ENCODE measurements at places on chromosomes 7 and 10. TPM values are rescaled to one million over a fixed set of nuclear protein-coding genes. Genes with fewer than 3 reads are reported as not detected.
A peak's percentile ranks its signal among the peaks of the same experiment; 100 is the strongest.

GRCh38 chr7:36969376-36969775, 245.1 kb upstream of the AOAH start:
- no peak for DNase-seq

GRCh38 chr10:124053971-124054370, 39.4 kb downstream of the CHST15 start:
- no peak for DNase-seq

DNA sequence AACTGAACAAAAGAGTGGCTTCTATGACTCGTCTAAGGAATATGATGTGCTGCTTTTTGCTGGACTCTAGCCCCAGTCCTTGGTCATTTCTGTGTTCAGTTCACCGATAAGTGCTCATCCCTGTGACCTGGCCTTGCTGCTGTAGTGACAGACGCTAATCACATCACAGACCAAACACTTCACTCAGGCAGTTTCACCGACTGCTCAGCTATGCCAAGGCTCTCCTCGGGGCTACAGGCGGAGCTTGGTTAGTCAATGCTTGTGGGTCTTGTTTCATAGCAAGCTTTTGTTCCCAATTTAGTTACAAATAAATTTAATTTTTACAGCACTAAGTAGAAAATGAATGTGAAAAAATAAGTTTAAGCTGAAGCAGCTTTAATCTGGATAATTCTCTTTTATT, 190.8 kb upstream of the PRKCQ start:
- no peak for DNase-seq

GRCh38 chr7:37491919-37492694, 43.4 kb upstream of the ELMO1 start:
- no peak for DNase-seq

- DNase-seq = no peak
These were observed 64.4 kb downstream of the ITGB8 start for GRCh38 chr7:20395104-20395503.

GDF10 gene
- not detected for total RNA-seq

SHH gene
- not detected for total RNA-seq

DNA sequence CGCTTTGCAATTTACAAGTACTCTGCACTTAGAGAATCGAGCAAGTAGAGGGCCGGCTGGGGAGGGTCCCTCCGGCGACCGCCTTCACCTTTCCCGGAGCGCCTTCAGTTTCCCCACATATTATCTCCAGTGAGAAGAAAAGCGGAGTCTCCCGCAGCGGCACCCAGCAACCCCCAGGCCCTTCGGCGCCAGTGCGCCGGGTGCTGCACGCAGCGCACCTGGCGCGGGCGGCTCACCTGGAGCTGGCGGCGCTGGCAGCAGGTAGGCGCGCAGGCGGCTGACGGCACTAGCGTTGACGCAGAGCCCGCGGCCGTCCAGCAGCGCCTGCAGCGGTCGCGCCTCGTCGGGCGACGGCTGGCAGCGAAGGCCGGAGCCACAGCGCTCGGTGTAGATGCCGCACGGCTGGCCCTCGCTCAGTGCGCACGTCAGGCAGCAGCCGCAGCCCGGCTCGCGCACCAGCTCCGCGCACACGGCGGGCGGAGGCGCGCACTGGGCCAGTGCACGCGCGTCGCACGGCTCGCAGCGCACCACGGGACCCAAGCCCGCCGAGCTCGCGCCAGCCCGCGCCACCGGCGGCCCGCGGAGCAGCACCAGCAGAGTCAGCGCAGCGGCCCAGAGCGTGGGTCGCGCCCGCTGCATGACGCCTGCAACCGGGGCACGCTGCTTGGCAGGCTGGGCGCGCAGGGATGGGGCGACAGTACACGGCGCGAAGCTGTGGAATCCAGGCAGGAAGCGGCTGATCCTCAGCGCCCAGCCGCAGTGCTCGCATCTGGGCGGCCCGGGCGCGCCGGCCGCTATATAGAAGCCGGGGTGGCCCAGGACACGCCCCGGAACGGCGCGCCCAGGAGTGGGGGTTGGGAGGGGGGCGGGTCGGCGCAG, at the start of gene IGFBP3:
Gene IGFBP3, minus strand, starts transcription at position 771 of the 879 bp plus-strand sequence. Its CDS starts 132 bp downstream, at position 639.
- DNase-seq = peak; percentile 56

- DNase-seq = no peak
These were observed 123.8 kb downstream of the TEX36 start for GRCh38 chr10:125559210-125559609.

PDE1C gene
- total RNA-seq = 8.0 TPM

DNA sequence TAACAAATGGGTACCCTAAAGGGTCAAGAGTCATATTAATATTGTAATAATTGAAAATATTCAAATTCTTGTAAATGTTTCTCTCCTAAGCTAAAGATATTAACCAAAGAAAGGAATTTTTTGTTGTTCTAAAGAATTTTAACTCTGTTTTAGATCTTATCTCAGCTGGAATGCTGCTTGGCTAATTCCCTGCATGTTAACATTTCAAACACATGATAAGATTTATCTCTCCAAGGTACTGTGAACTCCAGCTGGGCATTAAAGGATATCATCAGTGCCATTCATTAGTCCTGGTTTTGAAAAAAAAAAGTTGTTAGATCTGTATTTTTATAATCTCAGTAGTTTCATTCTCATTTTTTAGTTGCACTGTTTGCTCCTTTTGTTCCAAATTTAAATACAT, 76.9 kb downstream of the MAPK8 start:
- DNase-seq = no peak

- DNase-seq = no peak
These were observed 2.0 kb upstream of the NFKB2 start for GRCh38 chr10:102393411-102394078.

GRCh38 chr7:11327633-11328032, 354.0 kb downstream of the PHF14 start:
- DNase-seq = no peak

TMEM225B gene
- total RNA-seq = 0.60 TPM

PTF1A gene
- not detected for total RNA-seq

PODXL gene
- 26.6 TPM for total RNA-seq

GRCh38 chr7:106573125-106573663, 87.8 kb downstream of the CCDC71L start:
- no peak for DNase-seq

- DNase-seq = no peak
These were observed 249.8 kb downstream of the AUTS2 start for GRCh38 chr7:69847921-69848612.

SFR1 gene
- 7.8 TPM for total RNA-seq

PDZD7 gene
- 1.2 TPM for total RNA-seq

DNA sequence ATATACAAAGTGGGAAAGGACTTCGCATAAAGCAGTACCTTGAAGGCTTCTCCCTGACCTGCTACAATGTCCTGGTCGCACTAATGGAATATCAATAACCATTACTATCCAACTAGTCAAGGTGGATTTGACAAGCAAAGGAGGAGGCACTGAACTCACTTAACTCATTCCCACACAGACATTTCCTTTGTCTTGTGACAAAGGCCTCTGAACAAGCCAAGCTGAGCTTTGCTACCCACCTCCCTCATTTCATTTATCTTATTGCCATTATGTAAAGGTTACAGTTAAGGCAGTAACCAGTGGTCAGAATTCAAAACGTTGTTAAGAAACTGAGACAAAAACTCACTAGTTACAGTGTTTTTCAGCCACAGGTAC, 7.3 kb downstream of the ELMO1 start:
- no peak for DNase-seq

TMEM176B gene
- 108 TPM for total RNA-seq

GRCh38 chr10:44013981-44014380, 365.3 kb upstream of the ZNF32 start:
- DNase-seq = no peak

RSPH10B2 gene
- 14.7 TPM for total RNA-seq

GRCh38 chr10:4867520-4868356, 41.7 kb downstream of the AKR1E2 start:
- DNase-seq = no peak

AGFG2 gene
- total RNA-seq = 91.8 TPM

DNA sequence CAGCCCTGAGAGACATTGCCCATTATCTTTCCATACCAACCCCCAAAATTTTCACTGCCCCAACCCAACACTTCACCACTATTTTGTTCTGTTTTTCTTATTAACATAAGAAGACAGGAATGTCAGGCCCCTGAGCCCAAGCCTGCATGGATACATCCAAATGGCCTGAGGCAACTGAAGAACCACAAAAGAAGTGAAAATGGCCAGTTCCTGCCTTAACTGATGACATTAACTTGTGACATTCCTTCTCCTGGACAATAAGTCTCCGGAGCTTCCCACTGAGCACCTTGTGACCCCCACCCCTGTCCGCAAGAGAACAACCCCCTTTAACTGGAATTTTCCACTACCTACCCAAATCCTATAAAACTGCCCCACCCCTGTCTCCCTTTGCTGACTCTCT, 1076.4 kb upstream of the GHITM start:
- no peak for DNase-seq

DNA sequence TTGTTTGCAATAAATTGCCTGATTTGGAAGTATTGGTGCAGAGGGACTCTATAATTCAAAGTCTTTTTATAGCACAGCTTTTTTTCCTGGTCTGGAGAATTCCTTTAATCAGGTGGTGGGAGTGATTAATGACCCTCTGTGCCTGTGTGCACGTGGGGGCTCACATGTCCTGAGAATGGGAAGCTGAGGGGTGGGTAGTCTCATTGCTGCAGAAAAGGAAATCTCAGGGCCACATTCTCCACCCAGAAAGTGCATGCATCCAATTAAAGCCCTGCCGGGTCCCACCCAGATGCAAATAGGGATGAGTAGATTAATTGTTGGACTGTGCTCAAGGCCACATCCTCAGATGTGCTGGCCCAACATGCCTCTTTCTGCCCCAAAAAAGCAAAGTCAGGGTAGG, 324.7 kb downstream of the CXCL12 start:
- DNase-seq = no peak

NME8 gene
- not detected for total RNA-seq

KCNIP2 gene
- 1.8 TPM for total RNA-seq

DNA sequence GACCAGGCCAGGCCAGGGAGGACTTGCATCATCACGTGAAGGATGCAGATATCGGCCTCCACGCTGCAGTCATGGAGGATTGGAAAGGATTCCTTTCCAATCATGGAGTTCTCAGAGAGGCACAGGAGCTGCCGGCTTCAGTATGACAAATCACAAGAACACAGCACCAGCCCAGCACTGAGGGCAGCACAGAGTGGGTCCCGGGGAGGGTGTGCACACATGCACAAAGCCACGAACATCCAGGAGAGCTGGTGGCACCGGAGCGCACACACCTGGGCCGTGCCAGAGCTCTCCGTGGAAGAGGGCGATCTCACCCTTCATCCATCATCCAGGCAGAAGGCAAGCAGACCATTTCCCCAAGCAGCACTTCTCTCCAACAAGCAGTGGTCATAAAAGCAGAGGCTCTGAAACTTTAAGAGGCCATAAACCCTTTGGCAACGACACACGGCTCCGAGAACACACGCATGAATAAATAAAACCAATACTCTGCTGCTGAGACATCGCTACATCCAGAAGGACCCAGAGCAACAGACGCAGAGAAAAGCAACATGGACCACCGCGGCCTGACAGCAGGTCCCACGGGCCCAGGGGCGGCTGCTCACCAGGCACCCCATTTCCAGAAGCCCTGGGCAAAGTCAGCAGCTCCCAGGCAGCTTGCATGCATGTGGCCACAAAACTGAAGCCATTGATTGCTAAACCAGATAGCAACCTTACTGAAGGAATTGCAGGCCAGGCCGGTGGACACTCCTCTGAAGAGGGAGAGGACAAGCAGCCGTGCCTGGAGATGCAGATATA, 180.8 kb downstream of the USP6NL start:
- DNase-seq = no peak

GRCh38 chr10:70832852-70833528, 17.2 kb downstream of the SGPL1 start:
- DNase-seq = no peak

NOLC1 gene
- 68.1 TPM for total RNA-seq

C7orf57 gene
- total RNA-seq = 1.4 TPM

GRCh38 chr7:87837597-87837996, 38.6 kb downstream of the SLC25A40 start:
- DNase-seq = no peak

- no peak for DNase-seq
These were observed 316.3 kb upstream of the SORCS1 start for GRCh38 chr10:107480781-107481180.

GRCh38 chr7:77321300-77321699, 94.8 kb downstream of the GSAP start:
- no peak for DNase-seq

SLC26A5 gene
- not detected for total RNA-seq

CALCR gene
- total RNA-seq = not detected

- no peak for DNase-seq
These were observed 135.5 kb downstream of the CD36 start for GRCh38 chr7:80773787-80774508.

GRCh38 chr10:12980102-12980661, 21.3 kb downstream of the CCDC3 start:
- no peak for DNase-seq

- DNase-seq = peak; percentile 41
These were observed 95.1 kb upstream of the DIP2C start for GRCh38 chr10:784403-785088.

TCAF2 gene
- 2.6 TPM for total RNA-seq

SPDYE6 gene
- total RNA-seq = not detected

GRCh38 chr10:122864901-122865300, 14.5 kb downstream of the FAM24B start:
- DNase-seq = no peak

DNA sequence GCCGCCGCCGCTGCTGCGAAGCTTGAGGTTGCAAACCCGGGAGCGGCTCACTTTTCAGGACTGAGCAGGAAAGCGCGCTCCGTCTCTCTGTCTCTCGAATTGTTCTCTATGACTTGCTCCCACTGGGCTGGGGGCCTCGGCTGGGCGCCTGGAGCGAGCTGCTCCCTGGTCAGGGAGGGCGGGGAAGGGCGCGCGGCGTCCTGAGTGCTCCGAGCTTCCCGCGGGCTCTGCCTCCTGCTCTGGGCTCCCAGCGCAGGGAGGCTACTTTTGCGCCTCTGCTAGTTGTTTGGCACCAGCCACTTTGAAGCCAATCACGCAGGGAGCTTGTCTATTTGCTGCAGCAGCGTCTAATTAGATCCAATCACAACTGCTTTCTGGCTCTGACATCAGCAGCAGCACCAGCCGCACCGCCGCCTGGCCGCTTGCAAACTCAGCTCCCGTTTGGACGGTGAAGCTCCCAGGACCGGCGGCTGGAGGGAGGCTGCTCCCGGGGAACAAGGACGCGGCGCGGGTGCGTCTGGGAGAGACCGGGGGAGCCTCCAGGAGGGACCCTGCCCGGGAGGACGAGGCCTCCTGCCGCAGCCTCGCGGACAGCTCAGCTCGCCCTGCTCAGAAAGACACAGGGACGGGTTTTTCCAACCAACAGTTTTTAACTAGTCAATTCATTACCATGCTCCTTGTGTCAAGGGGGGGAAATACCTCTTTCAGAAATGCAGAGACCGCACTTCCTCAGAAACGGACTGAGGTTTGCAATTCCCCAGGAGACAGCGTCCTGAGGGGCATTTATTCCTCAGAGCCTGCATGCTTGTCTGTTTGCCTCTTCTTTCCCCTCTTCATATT, at the start of gene ADARB2:
Gene ADARB2, minus strand, starts transcription at position 304 of the 840 bp plus-strand sequence.
- DNase-seq = no peak

NKX1-2 gene
- not detected for total RNA-seq

GRCh38 chr10:110547139-110547761, 20.2 kb upstream of the SMC3 start:
- DNase-seq = no peak

RBP4 gene
- total RNA-seq = 3.9 TPM

BAMBI gene
- total RNA-seq = 45.3 TPM
